ENCODE measurements at places on chromosomes 11 and 22.

DNA sequence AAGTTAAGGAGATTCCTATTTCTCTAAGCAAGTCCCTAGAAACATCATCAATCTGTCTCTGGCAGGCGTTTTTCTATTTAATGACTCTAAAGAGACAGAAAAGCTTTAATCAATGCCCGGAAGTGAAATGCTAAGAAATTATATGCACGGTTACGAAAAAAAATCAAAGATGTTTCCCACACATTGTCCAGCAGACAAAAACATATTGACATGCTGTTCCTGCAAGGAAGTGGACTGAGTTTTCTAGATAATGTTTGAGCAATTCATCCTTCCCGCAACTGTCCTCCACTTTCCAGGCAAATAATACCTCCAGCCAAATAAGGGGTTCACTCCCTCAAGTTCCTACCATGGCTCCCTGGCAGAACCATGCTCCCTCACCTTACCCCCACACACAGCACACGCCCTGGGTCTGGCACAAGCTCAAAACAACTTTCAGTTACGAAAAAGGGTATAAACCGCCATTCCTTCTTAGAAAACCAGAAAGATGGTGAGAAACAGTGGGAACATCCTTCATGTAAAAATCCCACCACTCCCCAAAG lies 29.6 kb downstream of the GALNT18 start:
- DNase-seq: no peak

DNA sequence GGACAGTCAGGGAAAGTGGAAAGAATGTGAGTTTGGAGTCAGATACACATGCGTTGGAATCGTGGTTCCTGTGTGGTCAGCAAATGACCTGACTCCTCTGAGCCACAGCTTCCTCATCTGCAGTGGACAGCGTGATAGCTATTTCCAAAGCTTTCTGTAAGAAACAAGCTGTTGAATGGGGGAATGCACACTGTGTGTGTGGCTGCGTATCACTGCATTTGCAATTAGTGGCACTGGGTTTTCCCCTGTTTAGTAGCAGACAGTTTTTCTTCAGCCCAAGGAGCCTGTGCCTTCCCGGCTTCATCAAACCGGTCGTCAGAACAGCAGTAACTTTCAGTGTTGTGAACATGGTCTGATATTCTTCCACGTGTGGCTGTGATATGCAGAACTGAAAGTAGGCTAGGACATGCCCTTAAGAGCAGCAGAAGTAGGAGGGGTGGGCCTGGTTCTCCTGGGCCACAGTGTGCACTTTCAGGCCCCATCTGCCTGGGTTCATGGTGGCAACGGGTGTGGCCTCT lies 121.5 kb downstream of the RRAS2 start:
- DNase-seq: no peak

DNA sequence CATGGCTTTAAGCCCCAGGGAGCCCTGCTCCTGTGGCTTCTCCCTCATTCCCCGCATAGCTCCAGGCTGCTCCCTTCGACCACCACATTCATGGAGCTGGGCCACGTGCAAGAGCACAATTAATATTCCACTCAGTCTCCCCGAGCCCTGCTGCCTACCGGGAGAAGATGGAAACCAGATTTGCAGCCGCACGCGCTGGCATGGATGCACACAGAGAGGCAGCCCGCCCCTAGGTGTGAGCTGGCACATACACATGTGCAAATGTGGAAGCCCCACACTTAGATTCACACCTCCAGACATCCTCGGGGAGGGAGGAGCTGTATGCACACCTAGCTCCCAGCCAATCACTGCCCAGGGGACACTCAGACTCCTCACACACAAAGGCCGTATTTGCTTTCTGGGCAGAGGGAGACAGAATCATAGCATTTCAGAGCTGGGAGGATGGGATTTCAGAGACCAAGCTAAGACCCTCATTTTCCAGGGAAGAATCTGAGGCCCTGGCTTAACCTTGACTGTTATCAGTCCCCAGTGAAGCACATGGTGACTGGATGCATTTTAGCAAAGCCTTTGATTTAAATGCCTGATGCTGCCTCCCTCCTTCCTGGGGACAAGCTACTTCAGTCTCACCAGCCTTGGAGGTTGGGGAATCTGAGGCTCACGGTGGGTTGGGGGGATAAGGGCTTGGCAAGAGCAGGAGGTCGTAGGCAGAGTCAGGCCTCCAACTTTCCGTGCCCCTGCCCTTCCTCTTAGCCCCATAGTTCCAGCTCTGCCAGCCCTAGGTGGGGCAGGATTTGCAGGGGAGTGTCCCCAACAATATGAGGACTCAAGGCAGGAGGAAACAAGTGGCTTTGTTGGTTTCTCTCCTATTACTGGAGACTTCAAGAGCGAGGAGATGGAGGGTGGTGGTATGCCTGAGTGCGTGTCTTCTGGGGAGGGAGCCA lies 5.3 kb upstream of the CREB3L1 start:
- DNase-seq: no peak

DNA sequence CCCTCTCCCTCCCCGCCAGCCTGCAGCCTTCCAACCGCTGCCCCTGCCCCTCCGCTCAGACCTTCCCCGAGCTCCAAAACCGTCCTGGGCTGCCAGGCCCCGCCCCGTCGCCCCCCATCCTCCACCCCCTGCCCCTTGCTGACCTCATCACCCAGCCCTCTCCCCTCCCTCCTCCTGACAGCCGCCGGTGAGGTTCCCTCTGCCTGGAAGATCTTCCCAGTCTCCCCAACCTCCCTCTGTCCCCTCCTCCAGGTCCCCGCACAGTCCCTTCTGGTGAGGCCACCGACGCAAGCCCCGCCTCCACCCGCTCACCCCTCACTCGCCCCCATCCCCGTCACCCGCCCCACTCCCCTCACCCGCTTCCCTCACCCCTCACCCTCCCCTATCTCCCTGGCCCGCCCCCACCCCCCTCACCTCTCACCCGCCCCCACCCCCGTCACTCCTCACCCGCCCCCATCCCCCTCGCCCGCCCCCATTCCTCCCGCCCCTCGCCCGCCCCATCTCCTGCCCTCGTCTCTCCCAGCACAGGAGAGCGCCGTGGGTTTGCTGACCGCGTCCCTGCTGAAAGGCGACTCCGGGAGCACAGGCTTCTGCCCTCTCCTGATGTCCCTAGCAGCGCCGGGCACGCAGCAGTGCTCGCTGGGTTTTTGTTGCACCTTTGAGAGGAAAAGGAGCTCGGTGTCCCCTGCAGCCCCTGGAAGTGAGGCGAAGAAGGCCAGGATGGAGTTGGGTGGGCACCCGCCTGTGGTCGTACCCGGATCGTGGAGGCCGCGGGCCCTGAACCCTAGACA lies 16.4 kb upstream of the UPK3A start:
- no peak for DNase-seq

GRCh38 chr11:14443638-14444037 lies 56.0 kb downstream of the COPB1 start:
- DNase-seq: no peak

DNA sequence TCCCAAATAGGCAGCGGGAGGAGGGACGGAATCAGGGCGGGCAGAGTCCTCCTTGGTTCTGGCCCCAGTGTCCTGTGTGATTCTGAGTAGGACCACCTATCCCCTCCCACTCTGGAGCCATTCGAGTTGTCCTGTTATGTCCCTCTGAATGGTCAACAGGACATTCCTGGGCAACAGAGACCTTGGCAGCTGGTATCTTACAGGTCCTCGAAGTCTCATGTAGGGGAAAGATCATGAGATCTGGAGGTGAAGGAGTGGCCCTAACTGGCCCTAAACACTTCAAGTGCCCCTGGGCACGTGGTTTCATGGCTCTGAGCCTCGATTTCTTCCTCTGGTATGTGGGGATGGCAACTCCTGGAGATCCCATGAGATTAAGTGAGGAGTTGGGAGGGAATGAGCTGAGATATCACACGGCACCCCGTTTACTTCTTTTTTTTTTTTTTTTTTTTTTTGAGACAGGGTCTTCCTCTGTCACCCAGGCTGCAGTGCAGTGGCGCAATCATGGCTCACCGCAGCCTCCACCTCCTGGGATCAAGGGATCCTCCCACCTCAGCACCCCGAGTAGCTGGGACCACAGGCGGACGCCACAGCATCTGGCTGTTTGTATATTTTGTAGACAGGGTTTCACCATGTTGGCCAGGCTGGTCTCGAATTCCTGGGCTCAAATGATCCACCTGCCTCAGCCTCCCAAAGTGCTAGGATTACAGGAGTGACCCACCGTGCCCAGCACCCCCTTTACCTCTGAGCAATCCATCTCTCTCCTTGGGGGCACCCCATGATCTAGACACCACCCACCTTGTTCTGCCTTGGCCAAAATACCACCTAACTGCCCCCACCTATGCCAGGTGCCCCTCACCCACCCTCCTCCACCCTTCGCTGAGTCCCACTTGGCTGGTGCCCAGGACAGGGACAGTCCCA lies 6.8 kb downstream of the LIF start:
- DNase-seq: no peak

- no peak for DNase-seq
Observed at GRCh38 chr22:46526244-46526839, 11.1 kb downstream of the CELSR1 start.

GRCh38 chr11:96279018-96279895 lies 63.7 kb downstream of the MAML2 start:
- DNase-seq: no peak

- DNase-seq: no peak
Observed at GRCh38 chr11:104011044-104011443, 25.4 kb upstream of the DDI1 start.

DNA sequence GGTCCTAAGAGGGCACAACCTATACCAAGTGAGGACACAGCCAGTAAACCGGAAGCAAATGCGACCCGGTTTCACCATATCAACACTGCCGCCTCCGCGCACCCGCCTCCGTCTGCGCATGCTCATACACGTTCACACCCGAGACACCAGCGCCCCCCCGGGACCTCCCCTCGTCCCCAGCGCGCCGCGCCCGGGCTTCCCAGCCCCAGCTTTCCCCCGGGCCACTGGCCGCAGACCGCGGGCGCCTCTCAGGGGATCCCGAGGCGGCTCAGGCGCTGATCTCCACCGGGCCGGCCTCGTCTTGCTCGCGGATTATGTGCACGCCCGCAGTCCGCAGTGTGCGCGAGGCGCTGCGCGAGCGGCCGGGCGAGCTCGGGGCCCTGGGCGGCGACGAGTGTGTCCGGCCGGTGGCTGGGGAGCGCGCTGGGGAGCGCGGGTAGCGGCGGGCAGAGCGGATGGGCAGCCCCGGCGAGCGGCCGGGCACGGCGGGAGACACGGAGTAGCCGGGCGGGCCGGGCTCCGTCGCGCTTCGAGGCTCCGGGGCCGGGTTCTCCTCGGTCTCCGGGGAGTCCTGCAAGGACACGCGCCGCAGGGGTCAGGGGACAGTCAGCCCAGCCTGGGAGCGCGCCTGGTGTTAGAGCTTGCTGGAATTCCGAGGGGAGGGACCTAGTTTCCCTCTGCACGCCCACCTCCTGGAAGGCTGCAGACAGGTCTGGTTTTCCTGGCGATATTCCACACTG lies 2.0 kb downstream of the HEPN1 start:
- peak; percentile 63 for DNase-seq

DNA sequence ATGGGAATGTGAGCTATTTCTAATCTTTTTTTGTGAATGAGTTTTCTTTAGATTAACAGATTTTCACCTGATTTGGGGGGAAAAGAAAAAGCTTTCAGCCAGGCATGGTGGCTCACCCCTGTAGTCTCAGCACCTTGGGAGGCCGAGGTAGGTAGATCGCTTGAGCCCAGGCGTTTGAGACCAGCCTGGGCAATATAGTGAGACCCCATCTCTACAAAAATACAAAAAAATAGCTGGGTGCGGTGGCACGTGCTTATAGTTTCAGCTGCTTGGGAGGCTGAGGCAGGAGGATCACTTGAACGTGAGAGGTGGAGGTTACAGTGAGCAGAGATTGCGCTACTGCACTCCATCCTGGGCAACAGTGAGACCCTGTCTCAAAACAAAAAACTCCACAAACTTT lies 92.2 kb downstream of the HSD17B12 start:
- DNase-seq: no peak

GRCh38 chr11:134853992-134854991 lies 442.2 kb upstream of the B3GAT1 start:
- no peak for DNase-seq
